ENCODE measurements at places on chromosomes 3 and 15.

DNA sequence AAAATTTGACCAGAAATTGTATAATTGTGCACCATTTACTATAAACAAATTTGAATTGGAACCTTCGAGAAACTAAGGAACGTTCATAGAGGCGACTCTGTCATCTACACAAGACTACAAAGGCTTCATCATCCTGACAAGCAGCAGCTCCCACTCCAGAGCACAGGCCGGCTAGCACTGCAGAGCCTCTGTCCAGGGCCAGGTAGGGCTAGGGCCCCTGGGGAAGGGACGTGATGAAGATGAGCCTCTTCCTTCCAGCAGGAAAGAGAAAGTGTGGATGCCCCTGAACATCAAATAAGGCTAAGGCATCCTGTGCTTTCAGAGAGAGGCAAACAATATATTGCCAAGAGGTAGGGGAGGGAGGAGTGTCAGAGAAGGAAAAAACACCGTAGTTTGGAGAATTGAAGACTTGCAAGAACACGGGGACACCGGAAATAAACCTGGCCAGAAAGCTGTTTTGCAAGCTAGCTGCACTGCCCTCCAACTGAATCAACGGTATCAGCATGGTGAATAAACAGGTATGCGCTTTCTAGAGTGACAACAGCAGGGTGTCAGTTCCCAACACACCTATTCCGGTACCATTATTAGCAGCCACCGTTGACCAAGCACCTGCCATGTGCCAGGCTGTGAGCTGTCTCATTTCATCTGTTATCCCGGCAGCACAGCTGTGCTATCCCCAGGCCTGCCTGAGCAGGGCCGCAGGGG lies 12.4 kb downstream of the XXYLT1 start:
- DNase-seq: peak; percentile 42

DNA sequence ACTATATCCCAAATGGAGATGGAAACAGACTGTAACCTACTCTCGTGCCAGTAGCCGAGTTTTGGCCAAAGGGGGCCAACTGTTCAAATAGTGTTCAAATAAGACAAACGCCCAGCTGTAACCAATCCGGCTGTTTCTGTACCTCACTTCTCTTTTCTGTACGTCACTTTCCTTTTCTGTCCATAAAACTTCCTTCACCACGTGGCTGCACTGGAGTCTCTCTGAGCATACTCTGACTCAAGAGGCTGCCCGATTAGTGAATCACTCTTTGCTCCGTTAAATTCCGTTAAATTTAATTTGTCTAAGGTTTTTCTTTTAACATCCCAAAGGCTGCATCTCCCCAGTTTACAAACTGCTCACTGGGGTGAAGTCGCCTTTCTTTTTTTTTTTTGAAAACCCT lies 219.2 kb upstream of the P2RY1 start:
- DNase-seq: no peak

- DNase-seq: no peak
These were observed 79.9 kb downstream of the ZBBX start for GRCh38 chr3:167300207-167300606.

DNA sequence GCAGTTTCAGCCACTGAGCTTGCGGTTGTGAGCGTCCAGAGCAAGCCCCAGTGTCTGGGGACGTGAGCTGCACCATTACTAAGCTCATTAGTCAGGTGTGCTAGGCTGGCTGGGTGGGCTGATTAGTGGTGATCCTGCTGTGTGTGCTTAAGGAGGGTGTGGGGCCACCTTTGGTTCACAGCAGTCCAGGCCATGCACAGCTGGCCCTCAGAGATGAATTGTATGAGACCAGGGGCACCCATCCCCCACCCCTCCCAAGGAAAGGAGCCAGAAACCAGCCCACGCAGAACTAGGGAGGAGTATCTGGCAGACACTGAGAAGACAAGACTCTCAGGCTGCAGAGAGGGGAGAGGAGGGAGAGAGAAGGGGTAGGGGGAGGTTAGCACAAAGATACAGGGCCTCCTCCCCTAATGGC lies 3.8 kb downstream of the TYRO3 start:
- peak; percentile 54 for DNase-seq

DNA sequence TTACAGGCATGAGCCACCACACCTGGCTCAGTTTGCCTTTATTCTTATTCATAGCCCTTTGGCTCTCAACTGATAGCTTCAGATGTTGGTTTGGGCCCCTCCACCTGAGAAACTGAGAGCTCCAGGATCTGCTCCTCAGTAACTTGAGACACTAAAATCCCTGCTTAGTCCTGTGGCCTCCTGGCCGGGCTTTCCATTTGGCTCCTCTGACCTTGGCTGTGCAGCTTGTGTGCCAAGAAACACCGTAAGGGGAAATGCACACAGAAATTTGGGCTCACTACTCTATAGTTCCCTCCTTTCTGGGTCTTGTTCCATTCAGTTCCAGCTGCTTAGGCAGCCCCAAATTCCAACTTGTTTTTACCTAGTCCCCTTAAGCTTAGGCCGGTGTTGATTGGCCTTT lies 24.9 kb downstream of the NIPA2 start:
- DNase-seq: no peak

GRCh38 chr15:75371486-75371885 lies 3.1 kb upstream of the MAN2C1 start:
- DNase-seq: no peak

GRCh38 chr3:1072041-1072440 lies 20.8 kb upstream of the CNTN6 start:
- DNase-seq: no peak

DNA sequence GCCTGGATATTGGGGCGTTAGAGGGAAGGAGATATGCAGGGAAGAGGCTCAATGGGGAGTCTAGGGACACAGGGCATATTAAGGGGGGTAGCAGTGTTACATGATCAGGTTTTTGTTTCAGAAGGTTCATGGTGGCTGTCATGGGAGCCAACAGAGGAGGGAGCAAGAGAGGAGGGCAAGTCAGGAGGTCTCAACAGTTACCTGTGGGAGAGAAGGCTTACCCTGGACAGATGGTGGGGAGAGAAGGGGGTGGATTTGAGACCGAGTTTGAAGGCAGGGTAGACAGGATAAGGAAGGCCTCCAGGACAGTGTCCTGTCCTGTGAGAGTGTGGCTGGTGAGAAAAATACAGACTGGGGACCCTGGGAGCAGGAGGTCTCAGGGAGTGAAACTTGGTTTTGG lies 3.8 kb upstream of the WNT7A start:
- no peak for DNase-seq

DNA sequence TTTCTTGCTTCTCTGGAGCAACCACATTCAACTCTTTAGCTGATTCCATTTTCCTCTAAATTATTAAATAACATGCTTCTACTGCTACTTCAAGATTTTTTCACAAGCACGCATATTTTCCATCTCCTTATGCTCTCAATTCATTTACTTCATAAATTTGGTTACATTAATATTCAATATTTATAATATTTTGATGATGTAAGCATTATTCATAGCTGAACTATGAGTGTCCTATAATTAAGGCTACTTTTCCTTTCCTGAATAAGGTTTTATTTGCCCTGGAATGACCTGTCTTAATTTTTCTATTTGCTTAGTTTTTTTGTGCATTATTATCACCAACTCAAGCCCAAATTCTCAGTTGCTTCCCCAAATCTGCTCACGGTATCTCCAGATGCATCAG lies 109.4 kb upstream of the ADPGK start:
- no peak for DNase-seq

DNA sequence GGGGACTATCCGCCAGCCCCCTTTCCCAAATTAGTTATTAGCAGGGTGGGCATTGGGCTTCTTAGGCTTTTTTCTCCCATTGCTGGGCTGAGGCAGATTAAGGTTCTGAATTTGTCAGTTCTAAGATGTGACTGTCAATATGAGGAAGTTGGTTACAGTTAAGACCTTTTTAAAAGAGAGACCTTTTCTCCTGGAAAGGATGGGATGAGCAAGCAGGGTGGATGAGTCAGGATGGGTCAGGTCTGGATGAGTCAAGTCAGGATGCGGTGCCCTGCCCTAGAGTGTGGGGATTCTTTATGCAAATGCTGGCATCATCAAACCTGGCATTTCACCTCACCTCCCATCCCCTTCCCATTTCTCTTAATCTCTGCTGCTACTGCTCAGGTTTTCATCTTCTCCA lies 1.9 kb downstream of the AEN start:
- no peak for DNase-seq

- no peak for DNase-seq
These were observed 34.9 kb upstream of the ZNF385D start for GRCh38 chr3:21785765-21786437.

- DNase-seq: no peak
These were observed 93.2 kb downstream of the TMEM212 start for GRCh38 chr3:171936191-171936841.

DNA sequence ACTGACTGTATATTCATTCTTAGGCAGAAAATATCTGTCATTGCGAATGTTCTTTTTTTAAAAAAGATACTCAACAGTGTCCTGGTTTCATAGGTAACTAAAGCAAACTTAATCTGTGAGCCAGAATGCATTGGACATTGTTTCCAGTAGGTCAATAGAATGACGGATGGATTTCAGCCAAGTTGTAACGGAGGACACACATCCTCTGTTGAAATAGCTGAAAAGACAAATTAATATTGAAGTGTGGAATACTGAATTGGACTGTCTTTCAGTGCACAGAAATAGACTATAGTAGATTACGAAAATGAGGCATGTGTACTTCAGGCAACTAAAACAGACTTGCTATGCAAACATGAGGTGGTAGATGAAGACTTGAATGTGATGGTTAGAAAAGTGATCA lies 461.6 kb downstream of the WDR72 start:
- no peak for DNase-seq

- no peak for DNase-seq
These were observed 171.6 kb downstream of the CADPS start for GRCh38 chr3:62703451-62704167.

DNA sequence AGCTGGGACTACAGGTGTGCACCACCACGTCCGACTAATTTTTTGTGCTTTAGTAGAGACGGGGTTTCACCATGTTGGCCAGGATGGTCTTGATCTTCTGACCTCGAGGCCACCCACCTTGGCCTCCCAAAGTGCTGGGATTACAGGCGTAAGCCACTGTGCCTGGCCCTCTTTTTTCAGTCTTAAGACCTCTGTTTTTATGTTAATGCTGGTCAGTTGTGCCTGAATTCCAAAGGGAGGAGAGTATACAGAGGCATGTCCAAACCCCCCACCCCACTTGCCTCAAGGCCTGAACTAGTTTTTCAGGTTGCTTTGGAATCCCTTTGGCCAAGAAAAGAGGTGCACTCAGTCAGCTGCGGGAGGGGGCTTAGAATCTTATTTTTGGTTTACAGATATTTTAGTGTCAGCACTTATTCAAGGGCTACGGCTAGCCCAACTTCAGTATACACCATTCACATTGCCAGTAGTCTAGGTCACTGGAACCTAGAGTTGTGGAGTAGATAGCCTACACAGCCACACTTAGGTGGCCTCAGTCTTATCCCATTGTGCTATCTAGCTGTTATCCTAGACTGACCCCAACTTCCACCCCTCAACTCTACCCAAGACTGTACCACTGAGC lies 128.0 kb upstream of the TPM1 start:
- DNase-seq: no peak

DNA sequence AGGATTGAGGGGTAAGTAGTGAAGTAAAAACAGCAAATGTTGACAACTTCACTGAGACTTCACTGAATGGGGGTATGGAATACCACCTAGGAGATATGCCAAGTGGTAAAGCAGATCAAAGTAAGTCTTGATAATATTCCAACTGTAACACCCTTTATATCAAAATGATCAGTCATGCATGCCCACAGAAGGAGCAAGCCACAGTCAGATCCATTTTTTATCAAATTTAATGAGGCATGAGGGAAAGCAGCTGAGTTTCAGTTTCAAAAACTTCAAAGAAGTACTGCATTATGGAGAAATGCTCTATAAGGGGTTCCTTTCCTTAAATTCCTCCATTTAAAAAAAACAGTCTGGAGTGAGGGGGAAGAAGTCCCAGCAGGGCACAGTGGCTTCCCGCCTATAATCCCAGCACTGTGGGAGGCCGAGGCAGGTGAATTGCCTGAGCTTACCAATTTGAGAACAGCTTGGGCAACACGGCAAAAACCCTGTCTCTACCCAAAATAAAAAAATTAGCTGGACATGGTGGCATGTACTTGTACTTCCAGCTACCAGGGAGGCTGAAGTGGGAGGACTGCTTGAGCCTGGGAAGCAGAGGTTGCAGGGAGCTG lies 56.9 kb downstream of the TJP1 start:
- DNase-seq: no peak

GRCh38 chr3:119388577-119388976 lies 74.8 kb downstream of the TMEM39A start:
- DNase-seq: no peak

DNA sequence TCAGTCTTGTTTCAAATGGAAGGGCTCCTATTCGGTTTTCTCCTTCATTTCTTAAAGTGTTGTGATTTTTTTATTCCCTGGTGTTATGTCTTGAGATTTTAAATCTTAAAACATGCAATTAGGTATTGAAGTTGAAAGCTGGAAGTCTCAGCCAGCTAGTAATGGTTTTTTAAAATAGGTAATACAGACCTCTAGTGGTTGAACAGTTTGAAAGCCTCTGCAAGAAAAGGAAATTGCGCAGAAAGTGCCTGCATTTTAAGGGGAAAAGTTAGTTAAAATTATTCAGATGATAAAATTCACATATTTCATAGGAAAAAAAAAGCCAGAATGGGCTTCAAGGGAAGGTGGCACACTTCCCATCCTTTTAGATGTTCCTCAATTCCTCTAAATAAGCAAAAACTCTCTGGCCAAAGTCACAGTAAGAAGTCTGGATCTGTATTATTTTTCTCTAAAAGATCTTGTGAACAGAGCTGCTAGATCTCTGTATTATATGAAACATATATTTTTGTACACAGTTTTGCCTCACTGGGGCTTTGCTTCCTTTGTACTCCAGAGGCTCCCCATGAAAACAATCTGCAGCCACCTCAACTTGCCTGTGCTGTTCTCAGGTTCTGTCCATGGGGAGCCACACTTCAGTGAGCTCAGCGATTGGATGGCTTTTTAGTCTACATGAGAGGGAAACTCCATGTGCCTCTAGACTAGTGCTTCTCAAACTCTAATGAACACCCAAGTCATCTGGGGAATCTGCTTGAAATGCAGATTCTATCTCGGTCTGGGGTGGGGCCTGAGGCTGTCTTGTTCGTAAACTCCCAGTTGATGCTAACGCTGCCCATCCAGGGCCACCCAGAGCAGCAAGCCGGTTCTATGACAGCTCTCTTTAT lies 21.5 kb downstream of the AGTR1 start:
- DNase-seq: no peak

- no peak for DNase-seq
These were observed 57.4 kb upstream of the DIPK2A start for GRCh38 chr3:143914257-143914656.

- DNase-seq: no peak
These were observed 43.4 kb downstream of the NPTN start for GRCh38 chr15:73589766-73590165.

- DNase-seq: no peak
These were observed 219.8 kb downstream of the CTNNB1 start for GRCh38 chr3:41418961-41419691.

Measured in mesothelial cell of epicardium (in vitro differentiated cells).